ENCODE measurements at places on chromosomes 1 and 21.

- DNase-seq, result no peak
Observed at GRCh38 chr1:29590583-29591565, 354.6 kb downstream of the PTPRU start.

DNA sequence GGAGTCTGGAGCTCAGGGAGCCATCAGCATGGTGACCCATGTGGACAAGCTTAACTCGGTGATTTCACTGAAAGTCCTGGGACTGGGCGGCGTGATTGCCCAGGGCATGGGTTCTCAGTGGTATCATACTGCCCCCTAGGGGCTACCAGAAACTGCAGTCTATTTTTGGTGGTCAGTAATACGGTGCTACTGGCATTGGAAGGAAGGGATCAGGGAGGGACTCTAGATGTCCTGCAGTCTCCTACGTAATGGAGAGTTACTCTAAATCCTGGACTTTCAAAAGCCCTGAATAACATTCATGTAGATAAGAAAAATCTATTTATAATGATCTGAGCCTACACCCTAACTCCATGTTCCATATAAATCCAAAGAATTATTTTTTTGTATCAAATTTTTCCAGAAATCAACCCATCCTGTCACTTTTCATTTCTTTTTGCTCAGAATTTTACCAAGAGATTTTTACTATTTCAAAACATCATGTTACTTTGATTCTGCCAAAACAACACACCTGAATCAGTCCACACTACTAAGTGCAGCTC lies 37.3 kb downstream of the PABPC4 start:
- DNase-seq, result peak; percentile 42

GRCh38 chr1:56424744-56425493 lies 154.4 kb downstream of the PLPP3 start:
- peak; percentile 91 for DNase-seq

DNA sequence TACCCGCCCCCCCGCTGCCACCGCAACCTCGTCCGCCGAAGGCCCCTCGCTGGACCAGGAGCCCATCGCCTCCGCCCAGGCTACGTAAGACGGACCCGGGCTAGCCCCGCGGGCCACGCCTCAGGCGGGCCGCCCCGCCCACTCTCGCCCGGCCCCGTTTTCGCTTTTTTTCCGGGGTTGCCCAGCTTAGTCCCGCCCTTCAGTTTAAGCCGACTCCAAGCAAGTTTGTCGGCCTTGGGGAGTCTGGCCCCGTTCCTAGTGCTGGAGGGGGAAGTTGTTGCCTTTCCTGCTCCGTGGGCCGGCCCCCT lies 3.0 kb downstream of the RUSC1 start:
- DNase-seq, result peak; percentile 93

DNA sequence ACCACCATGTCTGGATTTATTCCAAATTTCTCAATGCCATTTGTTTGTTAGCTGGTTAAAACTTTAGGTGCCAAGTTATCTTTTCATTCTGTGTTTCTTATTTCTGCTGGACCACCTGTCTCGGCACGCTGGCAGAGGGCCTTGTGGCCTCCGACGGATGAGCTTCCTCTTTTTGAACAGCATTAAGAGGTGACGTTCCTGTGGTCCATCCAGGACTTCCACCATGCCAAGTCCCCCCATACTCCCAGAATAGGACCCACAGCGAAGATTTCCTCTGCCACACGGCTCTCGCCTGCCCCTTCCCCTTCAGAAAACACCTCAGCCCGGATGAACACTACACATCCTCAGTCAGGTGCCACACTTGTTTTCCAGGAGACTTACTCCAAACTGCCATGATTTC lies 73.8 kb downstream of the NTPCR start:
- DNase-seq, result no peak
